ENCODE measurements at places on chromosomes 6 and 20.

DNA sequence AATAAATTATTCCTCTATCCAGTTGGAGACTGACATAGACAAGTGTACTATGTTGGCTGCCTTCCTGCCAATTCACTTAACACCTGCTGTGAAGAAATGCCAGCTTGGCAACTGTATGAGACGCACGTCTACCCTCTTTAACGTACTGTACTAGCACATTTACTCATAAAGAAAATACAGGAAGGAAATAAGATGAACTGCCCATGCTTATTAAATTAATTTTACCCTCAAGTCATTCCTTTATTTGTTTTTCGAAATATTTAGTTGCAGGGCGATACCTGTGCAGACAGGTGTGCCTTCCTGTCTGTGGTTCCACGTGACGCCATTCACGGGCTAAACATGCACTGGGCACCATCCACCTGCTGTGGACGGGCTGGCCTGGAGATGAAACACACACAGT, 52.0 kb downstream of the PSMG4 start:
- no peak for DNase-seq

GRCh38 chr6:72999995-73000394, 225.3 kb downstream of the KHDC1L start:
- DNase-seq = no peak

- no peak for DNase-seq
These were observed 14.2 kb downstream of the VEGFA start for GRCh38 chr6:43784049-43784855.

GRCh38 chr6:139583420-139583819, 209.0 kb upstream of the CITED2 start:
- DNase-seq = no peak

Data from CD4-positive, CD25-positive, alpha-beta regulatory T cell (primary cell).